T-helper 17 cell (primary cell): ENCODE measurements at places on chromosomes 7 and 10. TPM values are rescaled to one million over a fixed set of nuclear protein-coding genes. Genes with fewer than 3 reads are reported as not detected.
A peak's percentile ranks its signal among the peaks of the same experiment; 100 is the strongest.

DNA sequence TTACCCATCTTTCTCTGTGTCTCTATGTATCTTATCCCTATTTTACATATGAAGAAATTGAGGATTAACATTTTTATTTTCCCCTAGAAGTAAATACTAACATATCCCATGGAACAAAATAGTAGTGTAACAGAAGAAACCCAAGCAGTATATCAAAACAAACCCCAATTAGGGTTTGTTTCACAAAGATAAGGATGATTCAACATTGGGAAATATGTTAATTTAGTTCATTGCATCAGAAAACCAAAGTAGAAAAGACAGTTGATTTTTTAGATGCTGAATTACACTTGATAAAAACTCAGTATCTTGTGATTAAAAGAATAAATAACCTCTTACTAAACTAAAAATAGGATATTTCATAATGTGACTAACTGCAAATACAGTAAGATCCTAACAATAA lies 87.8 kb downstream of the GLCCI1 start:
- peak overlapping the region; percentile 49 for H3K27ac ChIP-seq
- H3K27me3 ChIP-seq = no peaks in the 10 kb centered on the region
- H3K4me1 ChIP-seq = peaks cover 12% of the 10 kb centered on the region
- no peak overlapping the region for H3K4me3 ChIP-seq

GRCh38 chr7:99499371-99499720 lies 735 bp downstream of the ZNF394 start:
- H3K4me3 ChIP-seq = peak overlapping the region; percentile 100
- H3K4me1 ChIP-seq = peaks cover 17% of the 10 kb centered on the region
- H3K36me3 ChIP-seq = peaks cover 4% of the 10 kb centered on the region
- H3K27ac ChIP-seq = peak overlapping the region; percentile 99

DNA sequence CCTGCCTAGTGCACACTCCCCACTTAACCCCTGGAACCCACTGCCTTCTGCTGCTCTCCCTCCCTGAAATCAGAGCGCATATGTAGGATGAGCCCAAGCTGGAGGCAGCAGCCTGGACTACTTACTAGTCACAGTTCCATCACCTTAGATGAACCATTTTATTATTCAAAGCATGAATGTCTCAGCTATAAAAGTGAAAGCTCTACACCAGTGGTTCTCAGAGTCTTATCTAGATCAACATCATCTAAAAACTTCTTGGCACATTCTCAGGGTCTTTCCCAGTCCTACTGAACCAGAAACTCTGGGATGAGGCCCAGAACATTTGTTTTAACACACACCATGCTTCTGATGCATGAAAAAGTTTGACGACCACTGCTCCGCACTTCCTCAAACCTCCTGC lies 100.3 kb upstream of the ANK3 start:
- H3K27ac ChIP-seq = no peak overlapping the region
- no peaks in the 10 kb centered on the region for H3K27me3 ChIP-seq
- H3K4me1 ChIP-seq = peaks cover 10% of the 10 kb centered on the region
- peaks cover 2% of the 10 kb centered on the region for H3K36me3 ChIP-seq

- peaks cover 20% of the 10 kb centered on the region for H3K4me1 ChIP-seq
- peak; percentile 41 for DNase-seq
- H3K27ac ChIP-seq = no peak overlapping the region
- no peaks in the 10 kb centered on the region for H3K27me3 ChIP-seq
- H3K36me3 ChIP-seq = no peaks in the 10 kb centered on the region
- peak overlapping the region; percentile 75 for H3K4me3 ChIP-seq
These were observed 71.5 kb upstream of the ADO start for GRCh38 chr10:62732841-62733653.

DNA sequence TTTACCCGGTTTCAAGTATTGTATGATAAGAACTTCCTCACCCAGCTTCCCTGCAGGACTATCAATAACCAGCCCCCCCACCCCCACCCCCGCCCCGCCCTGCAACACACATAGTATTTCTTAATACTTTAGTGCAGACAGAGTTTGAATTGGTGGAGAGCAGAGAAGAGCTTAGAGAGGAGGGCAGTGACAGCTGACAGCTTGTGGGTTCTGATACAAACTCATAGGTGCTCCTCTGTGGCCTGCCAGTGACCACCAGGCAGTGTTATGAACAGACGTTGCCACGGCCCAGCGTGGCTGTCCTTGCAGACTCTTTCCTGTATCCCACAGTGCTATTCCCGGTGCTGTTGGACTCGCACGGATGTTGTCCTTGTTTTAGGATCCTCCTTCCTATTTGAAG lies 186.9 kb upstream of the ADO start:
- H3K27me3 ChIP-seq = peaks cover 18% of the 10 kb centered on the region
- H3K4me3 ChIP-seq = no peak overlapping the region
- no peak for DNase-seq

DNA sequence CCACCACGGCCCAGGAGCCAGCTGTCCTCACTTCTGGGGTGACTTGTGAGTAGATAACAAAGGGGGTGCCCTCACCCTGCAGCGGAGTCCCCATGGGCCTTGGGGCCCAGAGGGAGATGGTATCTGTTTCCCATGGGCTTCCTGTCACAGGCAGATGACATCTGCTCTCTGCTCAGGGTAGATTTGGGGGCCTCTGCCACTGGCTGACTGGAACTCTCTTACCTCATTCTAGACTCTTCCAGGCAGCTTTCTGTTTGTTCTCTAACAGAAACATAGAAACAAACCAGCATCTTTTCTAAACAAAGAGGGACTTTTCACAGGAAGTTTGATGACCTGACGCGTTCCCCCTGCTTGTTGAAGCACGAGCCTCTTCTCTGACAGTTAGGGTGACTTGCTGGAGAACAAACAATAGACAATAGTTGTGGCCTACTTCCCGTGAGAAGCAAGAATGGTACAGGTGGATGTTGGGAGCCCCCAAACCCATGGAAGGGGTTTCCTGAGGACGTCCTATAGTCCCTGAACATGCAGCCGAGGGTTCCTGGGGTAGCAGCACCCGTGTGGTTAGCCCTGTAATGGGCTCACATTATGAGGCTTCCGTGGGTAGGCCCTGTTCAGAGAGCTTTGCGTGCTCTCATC lies 61.6 kb downstream of the GRK5 start:
- no peaks in the 10 kb centered on the region for H3K36me3 ChIP-seq
- peak overlapping the region; percentile 100 for H3K27ac ChIP-seq
- H3K4me1 ChIP-seq = peaks cover 36% of the 10 kb centered on the region
- no peaks in the 10 kb centered on the region for H3K27me3 ChIP-seq
- H3K4me3 ChIP-seq = peak overlapping the region; percentile 84

DNA sequence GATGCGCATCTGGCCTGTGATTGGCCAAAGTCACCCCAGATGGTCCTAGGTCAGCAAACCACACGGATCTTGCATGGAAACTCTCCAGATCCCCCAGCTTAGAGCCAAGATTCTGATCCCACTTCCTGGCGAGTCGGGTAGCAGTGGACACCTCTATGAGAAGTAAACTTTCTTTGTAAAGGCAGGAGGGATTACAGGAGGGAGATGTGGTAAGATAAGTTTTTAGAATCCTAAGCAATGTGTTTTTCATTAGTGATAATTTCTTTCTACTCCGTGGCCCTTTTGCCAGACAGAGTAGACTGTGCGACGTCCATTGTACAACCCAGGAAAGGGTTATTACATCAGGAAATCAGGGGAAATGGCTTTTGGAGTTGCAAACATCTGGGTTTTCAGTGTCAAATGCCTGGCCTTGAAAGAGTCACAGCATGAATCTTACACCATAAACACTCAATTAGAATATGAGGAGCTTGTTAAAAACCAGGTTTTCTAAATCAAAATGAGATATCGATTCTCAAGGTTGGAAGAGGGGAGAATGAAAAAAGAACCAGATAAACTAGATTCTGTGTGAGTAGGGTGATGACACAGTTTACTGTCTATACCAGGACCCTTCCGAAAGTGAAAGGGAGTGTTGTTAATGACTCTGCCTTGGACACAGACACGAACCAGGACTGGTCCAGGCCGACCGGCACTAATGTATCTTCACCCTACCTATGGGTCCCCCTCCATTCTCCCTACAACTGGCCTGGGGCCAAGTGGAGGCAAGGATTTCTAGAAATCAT lies 61.9 kb upstream of the WAC start:
- no peak overlapping the region for H3K27ac ChIP-seq
- peaks cover 27% of the 10 kb centered on the region for H3K27me3 ChIP-seq
- H3K36me3 ChIP-seq = no peaks in the 10 kb centered on the region
- H3K4me3 ChIP-seq = no peak overlapping the region
- peaks cover 2% of the 10 kb centered on the region for H3K4me1 ChIP-seq

DNA sequence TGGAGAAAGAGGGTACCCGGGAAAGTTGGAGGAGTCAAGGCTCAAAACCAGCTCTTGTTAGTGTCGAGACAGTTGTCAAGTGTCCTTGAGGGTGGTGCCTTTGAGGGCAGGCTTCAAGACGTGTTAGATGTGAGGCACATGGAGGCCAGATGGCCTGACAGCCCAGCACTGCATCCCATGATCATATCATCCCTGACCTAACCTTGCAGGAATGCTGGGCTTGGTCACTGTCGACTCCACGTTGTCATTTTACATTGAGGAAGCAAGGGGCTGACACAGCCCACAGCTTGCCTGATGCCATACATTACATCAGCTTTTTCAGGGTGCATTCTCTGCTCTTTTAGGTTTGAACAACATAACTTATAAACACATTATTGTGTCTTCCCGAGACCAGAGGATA lies 114.1 kb downstream of the ABCA13 start:
- H3K27ac ChIP-seq = no peak overlapping the region
- H3K27me3 ChIP-seq = peaks cover 29% of the 10 kb centered on the region
- no peak overlapping the region for H3K4me3 ChIP-seq
- H3K4me1 ChIP-seq = no peaks in the 10 kb centered on the region

DNA sequence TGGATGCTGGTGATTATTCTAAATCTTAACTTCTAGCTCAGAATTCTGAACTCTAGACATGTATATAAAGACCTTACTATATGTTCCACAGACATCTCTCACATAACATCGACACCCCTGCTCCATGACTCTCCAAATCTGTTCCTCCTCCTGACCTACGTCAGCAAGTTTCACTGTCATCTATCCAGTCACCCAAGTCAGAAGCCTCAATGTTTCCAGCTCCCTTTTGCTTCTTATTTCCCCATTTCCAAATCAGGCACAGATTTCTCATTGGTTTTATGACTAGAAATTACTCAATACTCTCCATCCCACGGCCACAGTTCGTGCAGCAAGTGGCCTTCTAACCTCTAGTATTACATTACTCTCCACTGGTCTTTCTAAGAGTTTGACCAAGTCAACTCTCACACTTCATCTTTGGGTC lies 28.5 kb downstream of the EPC1 start:
- no peak for DNase-seq
- H3K27me3 ChIP-seq = no peaks in the 10 kb centered on the region
- H3K4me3 ChIP-seq = peak overlapping the region; percentile 80
- H3K27ac ChIP-seq = peak overlapping the region; percentile 91

DNA sequence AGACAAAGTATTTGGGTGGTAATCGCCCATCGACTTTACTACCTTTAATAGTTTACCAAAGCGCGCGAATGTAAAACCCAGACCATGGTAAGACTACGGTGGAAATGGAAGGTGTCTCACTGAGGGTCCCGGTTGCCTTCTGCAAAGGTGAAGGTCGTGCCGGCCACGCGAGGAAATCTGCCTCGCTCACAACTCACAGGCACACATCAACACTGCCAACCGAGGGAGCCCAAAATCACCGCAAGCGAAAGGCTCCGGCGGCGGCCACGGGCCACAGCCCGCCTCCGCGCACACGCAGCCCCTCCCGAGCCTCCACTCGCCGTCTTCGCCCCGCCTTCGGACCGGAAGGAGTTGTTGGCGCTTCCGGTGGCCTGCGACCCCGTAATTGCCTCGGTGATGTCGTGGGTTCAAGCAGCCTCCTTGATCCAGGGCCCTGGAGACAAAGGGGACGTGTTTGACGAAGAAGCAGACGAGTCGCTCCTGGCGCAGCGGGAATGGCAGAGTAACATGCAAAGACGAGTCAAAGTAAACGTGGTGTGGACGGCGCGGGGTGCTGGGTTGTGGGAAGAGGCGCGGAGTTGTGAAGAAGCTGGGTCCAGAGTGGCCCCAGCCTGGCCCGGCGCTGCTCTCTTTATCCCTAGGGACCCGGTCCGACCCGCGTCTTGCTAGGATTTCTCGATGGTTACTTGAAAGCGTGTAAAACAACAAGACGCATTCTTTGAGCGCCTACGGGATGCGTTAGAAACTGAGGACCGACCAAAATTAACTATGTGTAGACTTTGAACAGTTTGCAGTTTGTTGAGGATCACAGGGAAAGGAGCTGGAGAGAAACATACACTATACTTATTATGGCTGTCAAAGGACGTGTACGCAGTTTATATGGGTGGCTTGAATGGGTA lies at the start of gene YAE1:
Gene YAE1, plus strand, starts transcription at position 382 of the 899 bp plus-strand sequence. Its CDS starts 15 bp downstream, at position 397.
- DNase-seq = peak; percentile 56
- peaks cover 3% of the 10 kb centered on the region for H3K27me3 ChIP-seq
- peak within 1 kb of the TSS; percentile 100 for H3K4me3 ChIP-seq

GRCh38 chr10:12511651-12512050 lies 162.3 kb downstream of the CAMK1D start:
- no peaks in the 10 kb centered on the region for H3K36me3 ChIP-seq
- no peak for DNase-seq
- H3K27me3 ChIP-seq = no peaks in the 10 kb centered on the region
- no peak overlapping the region for H3K27ac ChIP-seq
- H3K4me3 ChIP-seq = no peak overlapping the region

Gene LRRC18
- not detected for total RNA-seq

Gene LIPN
- total RNA-seq = 0.80 TPM

Gene OGDHL
- not detected for total RNA-seq

Gene VWA2
- total RNA-seq = not detected

Gene NRAP
- not detected for total RNA-seq

Gene CFAP58
- not detected for total RNA-seq

Gene LIPM
- total RNA-seq = not detected

Gene ORC5
- 13.2 TPM for total RNA-seq

Gene EIF4EBP2
- total RNA-seq = 44.2 TPM

Gene NANOS1
- 0.15 TPM for total RNA-seq
